Suppressor macrophage treated with lipopolysaccharide for 1 hour (primary cell): ENCODE measurements at places on chromosomes 2 and 18.

- DNase-seq = no peak
Measured at GRCh38 chr18:10660179-10660884, 134.5 kb downstream of the NAPG start.

- DNase-seq = no peak
Measured at GRCh38 chr2:207531032-207531952, 1.5 kb downstream of the CREB1 start.

DNA sequence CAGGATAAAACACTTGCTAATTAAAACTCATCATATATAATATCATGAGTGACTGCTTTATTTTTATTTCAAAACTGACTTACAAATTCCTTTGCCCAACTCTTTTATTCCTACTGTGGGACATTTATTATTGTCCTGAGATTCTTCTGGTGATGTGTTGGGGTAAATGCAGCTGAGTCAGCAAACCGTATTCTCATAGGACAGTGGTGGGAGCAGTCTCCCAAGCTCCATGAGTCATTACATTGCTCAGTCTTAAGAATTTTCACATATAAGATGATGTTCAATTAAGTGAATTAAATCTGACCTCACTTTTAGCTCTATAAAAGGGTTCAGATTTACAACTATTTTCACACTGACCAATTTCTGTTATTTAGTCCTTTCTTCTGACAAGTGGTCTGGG, 1530.7 kb downstream of the LRP1B start:
- no peak for DNase-seq

GRCh38 chr2:70702711-70703395, 65.1 kb downstream of the ADD2 start:
- no peak for DNase-seq

DNA sequence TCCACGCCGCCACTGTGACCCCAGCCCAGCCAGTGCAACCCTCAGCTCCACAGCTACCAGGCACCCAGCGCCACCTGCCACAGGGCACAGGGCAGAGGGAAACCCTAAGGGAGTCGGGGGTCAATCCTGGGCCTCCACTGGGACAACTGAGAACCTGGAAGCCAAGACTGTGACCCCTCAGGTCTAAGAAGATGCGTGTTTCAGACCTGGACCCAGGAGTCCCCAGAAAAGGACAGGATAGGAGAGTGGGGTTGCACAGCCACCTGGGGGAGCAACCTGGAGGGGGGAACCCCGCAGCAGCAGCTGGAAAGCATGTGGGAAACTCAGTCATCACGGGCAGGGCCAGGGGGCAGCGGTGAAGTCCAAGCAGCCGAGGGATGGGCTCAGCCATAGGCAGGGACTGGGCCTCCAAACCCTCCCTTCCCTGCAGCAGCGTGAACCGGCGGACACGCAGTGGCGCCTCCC, 4.1 kb downstream of the ESPNL start:
- DNase-seq = no peak

GRCh38 chr2:166671801-166672200, 177.8 kb upstream of the SCN7A start:
- no peak for DNase-seq

DNA sequence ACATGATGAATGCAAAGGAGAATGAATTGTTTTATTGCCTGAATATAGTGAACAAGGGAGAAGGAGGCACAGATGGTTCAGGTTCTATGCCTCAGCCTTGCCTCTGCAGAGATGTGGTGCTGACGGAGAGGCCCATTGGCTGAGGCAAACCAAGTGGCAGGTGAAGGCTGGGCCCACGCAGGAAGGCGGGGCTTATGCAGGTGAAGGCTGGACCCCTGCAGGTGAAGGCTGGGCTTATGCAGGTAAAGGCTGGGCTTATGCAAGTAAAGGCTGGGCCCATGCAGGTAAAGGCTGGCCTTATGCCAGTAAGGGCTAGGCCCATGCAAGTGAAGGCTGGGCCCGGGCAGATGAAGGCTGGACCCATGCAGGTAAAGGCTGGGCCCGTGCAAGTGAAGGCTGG, 414.7 kb downstream of the LRATD1 start:
- no peak for DNase-seq
